ENCODE measurements at places on chromosomes 16 and 17. TPM values are rescaled to one million over a fixed set of nuclear protein-coding genes. Genes with fewer than 3 reads are reported as not detected.
A peak's percentile ranks its signal among the peaks of the same experiment; 100 is the strongest.

- DNase-seq: peak; percentile 40
Observed at GRCh38 chr17:6713130-6713917, at the start of gene SLC13A5. TSS of gene SLC13A5 (minus strand) at chr17:6713369. CDS start at chr17:6713333, 36 bp downstream.

- DNase-seq: no peak
Observed at GRCh38 chr17:30381340-30381659, 2.6 kb downstream of the CPD start.

GRCh38 chr16:64773638-64774037 lies 348.2 kb downstream of the CDH11 start:
- no peak for DNase-seq

The KLHL10 gene
- 0.19 TPM for total RNA-seq

- DNase-seq: no peak
Observed at GRCh38 chr16:48907906-48908634, 298.1 kb upstream of the N4BP1 start.

The FAM20A gene
- not detected for total RNA-seq

GRCh38 chr17:77257169-77257568 lies 116.4 kb downstream of the SEC14L1 start:
- DNase-seq: no peak

GRCh38 chr17:48134912-48135480 lies 27.4 kb downstream of the SNX11 start:
- no peak for DNase-seq

- peak; percentile 57 for DNase-seq
Observed at GRCh38 chr17:38893607-38894006, 23.7 kb downstream of the LASP1 start.

DNA sequence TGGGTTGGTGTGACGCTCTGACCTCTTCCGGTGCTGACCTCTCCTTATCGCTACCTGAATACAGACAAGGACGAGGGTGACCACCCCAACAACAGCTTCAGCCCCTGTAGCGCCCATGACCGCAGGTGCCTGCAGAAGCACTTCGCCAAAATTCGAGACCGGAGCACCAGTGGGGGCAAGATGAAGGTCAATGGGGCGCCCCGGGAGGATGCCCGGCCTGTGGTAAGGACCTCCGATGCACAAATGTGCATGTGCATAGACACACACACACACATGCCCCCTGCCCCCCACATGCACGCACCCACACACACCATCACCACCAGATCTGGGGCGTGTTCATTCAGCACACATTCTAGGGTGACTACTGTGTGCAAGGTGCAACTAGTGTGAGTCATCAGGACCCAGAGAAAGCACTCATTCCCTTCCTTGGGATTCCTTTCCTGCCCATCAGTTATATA lies 9.7 kb downstream of the IGFBP4 start:
- no peak for DNase-seq

The DPEP3 gene
- total RNA-seq: 0.42 TPM

DNA sequence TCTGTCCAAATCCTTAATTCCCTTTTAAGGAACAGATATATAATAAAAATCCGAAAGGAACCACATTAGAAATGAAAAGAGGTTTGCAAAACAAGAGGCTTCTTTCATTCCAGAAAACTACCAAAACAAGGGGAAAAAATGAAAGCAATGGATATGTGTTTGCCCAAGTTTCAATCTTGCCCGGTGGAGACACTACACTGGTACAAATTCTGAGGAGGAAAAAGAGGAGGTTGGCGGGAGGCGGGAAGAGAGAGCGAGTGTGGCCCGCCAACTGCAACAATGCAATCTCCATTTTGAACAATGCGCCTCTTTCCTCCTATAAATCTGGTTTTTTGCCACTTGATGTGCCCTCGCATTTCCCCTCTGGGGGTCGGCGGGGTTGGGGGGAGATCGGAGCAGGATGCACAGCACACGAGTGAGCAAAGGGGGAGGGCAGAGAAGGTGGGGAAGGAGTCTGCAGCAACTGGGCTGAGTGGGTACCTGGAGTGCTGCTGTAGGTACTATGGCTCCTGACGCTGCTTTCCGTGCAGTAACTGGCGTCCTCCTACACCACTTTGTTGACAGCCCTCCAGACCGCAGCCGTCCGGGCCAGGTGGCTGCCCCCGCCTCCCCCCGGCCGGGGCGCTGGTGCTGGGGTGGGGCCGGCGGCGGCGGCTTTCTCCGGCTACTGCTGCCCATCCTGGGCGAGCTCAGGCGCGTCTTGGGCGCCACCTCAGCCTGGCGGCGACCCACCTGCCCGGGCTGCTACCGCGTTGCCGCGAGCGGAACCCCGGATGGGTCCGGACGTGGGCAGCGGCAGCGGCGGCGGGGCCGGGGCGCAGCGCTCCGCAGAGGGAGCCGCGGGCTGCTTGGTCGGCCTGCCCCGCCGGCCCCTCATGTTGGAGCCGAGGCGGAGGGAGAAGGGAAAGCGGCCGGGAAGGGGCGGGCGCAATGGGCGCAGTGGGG lies 93.8 kb upstream of the PLEKHM1 start:
- peak; percentile 80 for DNase-seq

DNA sequence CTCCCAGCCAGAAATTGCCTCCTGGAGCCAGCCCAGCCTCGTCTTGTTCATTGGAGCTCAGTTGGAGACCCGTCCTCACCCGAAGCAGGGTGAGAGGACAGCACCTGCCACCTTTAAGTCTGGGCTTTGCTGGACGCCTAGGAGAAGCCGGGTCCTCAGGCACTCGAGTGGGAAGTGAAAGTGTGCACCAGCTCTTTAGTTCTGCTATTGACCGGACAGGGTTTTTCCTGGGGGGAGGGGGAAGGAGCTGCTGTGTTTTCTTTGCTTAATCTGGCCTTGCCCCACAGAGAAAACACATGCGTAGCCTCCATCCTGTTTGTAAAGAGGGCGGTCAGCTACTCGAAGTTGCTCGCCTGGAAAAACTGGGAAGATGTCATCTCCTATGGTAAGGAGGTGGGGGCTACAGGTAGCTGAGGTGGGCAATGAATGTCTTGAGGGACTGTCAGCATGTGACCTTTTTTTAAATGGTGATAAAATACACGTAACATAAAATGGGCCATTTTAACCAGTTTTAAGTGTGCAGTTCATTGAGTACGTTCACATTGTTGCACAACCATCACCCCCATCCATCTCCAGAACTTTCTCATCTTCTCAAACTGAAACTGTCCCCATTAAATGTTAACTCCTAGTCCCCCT lies 34.4 kb downstream of the CMIP start:
- DNase-seq: no peak

GRCh38 chr16:89141884-89142267 lies 29.7 kb upstream of the CDH15 start:
- no peak for DNase-seq

The BCO1 gene
- not detected for total RNA-seq

The TBC1D3C gene
- 0.91 TPM for total RNA-seq

GRCh38 chr17:66152756-66153155 lies 39.2 kb downstream of the CEP112 start:
- DNase-seq: no peak

- no peak for DNase-seq
Observed at GRCh38 chr16:63925221-63925620, 1196.6 kb downstream of the CDH11 start.

DNA sequence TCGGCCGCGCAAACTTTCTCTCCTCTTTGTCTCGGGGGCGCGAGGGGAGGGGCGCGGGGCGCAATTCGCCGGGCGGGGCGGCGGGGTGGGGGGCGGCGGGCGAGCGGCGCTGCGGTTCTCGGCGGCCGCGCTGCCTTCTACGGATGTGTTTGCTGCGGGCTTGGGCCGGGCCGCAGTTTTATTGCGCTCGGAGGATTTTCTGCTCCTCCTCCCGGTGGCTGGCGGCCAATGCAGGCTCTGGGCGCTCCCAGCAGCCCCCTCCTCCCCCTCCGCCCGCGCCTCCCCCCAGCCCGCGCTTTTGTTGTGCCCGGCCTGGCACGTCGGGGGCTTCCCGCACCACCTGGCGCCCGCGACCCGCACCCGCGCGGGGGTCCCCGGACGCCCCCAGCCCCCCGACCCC lies at the start of gene TIMP2:
TSS of gene TIMP2 (minus strand) at position 154 of the 400 bp plus-strand sequence. CDS start 299 bp downstream, outside the sequence.
- peak; percentile 68 for DNase-seq

DNA sequence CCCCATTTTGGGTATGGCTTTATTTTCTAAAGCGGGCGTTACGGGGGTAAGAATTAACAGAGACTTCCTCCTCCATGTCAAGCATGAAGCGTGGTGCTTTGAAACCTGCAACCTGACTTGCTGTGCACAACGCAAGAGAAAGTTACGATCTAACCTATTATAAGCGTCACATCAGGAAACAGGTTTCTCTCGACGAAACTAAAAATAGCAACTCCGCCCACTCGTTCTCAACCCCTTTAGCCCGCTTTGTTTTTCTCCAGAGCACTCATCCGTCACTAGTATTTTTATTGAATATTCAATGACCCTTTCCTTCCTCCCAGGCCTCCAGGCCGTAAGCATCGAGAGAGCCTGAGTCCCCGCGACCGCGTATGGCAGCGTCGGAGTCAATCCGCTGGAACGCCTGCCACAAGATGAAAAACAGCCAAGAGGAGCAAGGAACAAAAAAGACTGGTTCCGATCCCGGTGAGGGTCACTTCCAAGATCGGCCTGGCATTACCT lies 555 bp downstream of the NUP88 start:
- DNase-seq: peak; percentile 64

DNA sequence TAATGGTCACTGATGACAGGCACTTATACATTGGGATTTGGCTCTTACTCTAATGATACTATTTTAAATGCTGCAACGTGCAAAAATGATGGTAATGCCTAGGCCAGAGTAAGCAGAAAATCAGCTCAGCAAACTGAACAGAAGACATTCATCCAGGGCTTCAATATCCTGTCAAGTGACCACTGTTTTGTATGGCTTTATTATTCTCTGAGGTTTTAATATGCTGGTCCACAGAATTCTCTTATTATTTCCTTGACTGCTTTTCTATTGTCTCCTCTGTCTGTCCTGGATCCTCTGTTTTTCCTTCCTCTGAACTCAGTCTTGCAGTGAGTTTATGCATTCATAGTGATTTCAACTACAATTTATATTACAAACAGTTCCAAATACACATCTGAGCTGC lies 90.8 kb upstream of the PMFBP1 start:
- DNase-seq: no peak

GRCh38 chr17:6867849-6868248 lies 36.3 kb upstream of the TEKT1 start:
- no peak for DNase-seq

GRCh38 chr16:55728797-55729196 lies 73.0 kb downstream of the SLC6A2 start:
- no peak for DNase-seq

DNA sequence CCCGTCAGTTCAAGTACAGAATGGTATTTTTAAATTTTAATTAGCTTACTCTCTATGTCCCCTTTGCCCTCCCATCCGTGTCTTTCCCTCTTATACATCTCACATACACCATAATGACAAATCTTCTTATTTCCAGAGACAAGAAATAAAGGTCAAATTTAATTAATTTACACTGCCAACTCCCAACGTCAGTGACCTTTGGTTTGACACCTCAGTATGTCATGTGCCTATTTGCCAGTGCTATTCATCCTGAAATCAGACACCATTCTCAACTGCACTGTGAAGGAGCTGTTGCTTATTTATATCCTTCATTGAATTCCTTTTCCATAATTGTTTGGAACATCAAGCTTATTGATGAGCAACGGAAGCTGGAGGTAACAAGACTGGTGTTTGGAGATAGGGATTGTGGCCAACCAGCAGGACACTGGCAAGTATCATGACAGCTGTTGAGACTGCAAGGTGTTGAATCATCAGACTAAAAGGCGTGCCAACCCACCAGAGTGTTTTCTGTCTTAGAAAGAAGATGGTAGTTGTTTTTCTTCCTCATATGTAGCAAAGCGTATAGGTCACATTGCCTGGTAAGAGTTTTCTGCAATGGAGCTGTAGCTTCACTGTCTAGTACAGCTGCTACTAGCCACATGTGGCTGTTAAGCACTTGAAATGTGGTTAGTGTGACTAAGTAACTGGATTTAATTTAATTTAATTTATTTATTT lies 12.5 kb downstream of the CALCOCO2 start:
- no peak for DNase-seq

DNA sequence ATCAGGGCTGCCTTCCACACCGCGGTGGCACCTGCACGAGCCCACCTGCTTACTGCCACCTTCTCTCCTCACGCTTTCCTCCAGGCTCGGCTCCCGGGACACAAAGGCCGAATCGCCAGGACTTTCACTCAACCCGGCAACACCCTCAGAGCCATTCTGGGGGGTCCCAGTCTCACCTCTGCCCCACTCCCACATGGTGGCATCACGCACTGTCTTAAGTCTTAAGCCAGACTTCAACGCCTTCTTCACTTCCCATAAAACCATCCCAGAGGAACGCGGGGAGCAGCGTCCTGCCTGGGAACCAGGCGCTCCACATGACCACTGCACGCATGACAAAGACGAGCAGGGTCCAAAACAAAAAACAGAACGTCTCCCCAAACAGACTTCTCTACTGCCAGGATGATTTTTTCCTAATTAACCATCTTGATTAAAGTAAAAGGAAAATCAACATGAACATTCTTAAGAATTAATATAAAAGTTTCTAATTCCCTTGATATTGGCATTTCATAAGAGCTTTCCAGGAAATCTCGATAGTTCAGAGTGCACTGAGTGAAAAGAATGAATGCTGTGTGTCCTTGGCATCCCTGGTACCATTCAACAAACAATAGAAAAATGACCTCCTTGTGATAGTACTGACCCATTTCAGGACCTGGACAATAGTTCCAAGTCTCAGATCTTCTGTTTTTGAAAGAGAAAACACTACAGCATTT lies 2.6 kb downstream of the CANT1 start:
- no peak for DNase-seq

The WSCD1 gene
- total RNA-seq: 0.27 TPM

The SLC52A1 gene
- total RNA-seq: not detected

DNA sequence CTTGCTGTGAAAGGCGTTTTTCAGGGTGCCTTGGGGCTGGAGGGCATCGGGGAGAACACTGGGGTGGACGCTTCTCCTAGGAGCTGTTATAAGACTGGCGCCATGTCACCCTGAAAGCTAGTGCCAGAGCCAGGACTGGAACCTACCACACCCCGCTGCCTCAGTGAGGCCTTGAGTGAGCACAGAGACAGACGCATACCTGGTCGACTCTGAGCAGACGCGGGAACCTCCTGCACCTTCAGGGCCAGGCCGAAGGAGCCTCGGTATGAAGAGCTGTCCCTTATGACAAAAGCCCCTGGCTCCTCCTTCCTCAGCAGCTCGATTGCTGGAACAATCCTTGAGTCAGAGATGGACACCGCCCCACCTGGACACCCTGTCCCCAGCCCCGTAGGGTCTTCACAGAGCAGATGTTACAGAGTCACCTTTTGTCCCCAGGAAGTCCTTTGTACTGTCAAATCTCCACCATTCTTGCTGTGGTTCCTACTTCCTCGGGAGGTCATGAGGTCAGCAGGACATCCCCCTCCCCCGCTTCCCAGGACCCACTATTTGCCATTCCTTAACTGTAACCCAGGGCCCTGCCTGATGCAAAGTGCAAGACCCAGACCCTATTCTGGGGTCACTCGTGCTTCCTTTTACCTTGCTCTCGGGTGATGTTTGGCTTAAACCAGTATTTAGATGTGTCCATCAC lies 17.0 kb downstream of the TNS4 start:
- DNase-seq: no peak

The NGFR gene
- total RNA-seq: not detected

DNA sequence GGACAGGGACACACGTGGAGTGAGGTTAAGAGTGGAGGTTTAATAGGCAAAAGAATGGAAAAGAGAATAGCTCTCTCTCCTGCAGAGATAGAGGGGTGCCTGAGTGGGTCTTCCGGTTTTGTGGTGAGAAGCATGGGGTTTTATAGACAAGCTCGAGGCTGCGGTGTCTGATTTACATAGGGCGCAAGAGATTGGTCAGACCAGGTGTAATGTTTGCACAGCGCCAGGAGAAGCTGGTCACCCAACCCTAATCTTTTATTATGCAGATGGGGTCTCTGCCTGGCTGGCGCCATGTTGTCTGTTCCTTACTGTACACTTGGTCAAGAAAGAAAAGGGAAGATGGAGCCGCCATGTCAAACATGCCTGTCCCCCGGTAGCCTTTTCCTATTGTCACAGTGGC lies 44.5 kb upstream of the MLYCD start:
- DNase-seq: no peak
